ENCODE measurements at places on chromosomes 2 and 18. TPM values are rescaled to one million over a fixed set of nuclear protein-coding genes. Genes with fewer than 3 reads are reported as not detected.

- no peak overlapping the region for H3K27ac ChIP-seq
- H3K4me1 ChIP-seq: no peaks in the 10 kb centered on the region
- DNase-seq: no peak
- H3K4me3 ChIP-seq: no peak overlapping the region
- H3K36me3 ChIP-seq: no peaks in the 10 kb centered on the region
Observed at GRCh38 chr2:7620255-7620654, 703.0 kb downstream of the RNF144A start.

DNA sequence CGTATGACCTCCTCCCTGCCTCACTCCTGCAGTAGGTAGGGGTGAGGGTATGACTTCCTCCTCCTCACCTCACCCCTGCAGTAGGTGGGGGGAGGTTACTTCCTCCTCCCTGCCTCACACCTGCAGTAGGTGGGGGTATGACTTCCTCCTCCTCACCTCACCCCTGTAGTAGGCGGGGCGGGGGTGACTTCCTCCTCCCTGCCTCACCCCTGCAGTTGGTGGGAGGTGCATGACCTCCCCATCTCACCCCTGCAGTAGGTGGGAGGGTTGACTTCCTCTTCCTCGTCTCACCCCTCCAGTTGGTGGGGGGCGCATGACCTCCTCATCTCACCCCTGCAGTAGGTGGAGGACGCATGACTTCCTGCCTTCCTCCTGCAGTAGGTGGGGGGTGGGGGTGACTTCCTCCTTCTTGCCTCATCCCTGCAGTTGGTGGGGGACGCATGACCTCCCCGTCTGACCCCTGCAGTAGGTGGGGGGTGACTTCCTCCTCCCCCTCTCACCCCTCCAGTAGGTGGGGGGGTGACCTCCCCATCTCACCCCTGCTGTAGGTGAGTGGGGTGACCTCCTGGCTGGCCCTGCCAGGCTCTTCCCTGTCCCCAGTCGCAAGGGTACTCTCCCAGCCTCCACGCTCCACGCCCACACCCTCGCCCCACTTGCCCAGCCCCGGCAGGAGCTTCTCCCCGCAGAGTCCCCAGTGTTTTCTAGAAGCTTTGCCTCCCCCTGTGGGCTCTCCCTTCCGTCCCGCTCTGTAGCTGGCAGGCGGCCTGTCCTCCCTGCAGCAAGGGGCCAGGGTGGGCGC, 39.3 kb downstream of the TSHZ1 start:
- DNase-seq: no peak
- peaks cover 7% of the 10 kb centered on the region for H3K4me1 ChIP-seq
- no peak overlapping the region for H3K27ac ChIP-seq
- no peaks in the 10 kb centered on the region for H3K27me3 ChIP-seq
- no peaks in the 10 kb centered on the region for H3K36me3 ChIP-seq
- no peak overlapping the region for H3K4me3 ChIP-seq

DNA sequence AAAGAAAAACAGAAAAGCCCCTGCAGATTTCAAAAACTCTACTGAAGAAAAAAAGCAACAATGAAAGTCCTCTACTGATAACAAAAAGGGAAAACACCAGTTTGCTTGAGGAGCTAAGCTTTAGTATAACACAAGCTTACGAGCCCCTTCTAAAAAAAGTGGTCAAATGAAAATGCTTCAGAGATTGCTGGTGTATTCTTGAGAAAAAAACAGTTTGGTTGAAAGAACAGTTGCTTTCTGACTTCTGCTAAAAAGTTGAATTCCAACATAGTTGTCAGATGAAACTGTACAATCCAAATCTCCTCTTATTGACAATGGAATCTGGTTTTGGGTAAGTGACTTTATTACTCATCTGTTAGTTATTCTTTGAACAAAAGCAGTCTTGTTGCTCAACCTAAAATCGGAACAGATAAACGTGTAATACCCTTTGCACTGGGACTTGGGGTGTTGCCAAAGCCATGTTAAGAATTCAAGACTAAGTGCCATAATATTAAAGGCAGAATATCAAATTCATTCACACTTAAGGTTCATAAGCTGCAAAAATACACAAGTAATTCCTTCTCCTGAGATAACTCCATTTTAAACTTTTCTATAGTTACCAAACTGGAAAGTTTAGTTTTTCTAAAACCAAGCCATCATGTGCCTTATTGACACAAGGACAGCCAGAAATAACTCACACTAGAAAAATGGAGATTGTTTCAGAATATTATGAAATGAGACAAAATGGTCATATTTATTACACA, 45.3 kb upstream of the SPAG16 start:
- H3K4me3 ChIP-seq: no peak overlapping the region
- no peak overlapping the region for H3K27ac ChIP-seq
- peak; percentile 71 for DNase-seq
- no peaks in the 10 kb centered on the region for H3K36me3 ChIP-seq

- H3K4me1 ChIP-seq: no peaks in the 10 kb centered on the region
- H3K27me3 ChIP-seq: no peaks in the 10 kb centered on the region
- no peak overlapping the region for H3K27ac ChIP-seq
Observed at GRCh38 chr2:187642498-187642897, 88.3 kb upstream of the TFPI start.

DNA sequence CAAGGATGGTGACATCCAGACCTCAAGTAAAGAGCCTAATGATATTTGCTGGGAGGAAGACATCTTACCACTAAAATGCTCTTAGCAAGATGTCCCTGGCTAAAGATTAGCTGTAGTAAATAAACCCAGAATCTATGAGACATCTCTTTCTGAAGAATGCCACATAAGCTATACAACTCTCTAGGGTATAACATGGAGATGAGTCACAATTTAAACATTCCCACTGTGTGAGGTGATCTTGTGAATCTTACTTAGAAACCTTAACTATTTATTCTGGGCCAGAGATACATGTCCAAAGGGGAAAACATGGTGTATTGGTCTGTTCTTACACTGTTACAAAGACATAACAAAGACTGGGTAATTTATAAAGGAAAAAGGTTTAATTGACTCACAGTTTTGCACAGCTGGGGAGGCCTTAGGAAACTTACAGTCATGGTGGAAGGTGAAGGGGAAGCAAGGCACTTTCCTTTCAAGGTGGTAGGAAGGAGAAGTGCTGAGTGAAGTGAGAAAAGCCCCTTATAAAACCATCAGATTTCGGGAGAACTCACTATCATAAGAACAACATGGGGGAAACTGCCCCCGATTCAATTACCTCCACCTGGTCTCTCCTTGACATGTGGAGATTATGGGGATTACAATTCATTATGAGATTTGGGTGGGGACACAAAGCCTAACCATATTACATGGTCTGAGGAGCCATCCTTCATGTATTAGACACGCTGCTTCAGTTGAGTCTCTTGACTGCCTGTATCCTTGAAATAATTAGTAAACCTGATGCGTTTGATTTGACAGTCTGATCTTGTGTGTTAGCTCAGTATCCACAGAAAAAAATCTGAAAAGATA, 17.1 kb downstream of the KRCC1 start:
- no peak overlapping the region for H3K27ac ChIP-seq
- no peak overlapping the region for H3K4me3 ChIP-seq
- DNase-seq: no peak
- H3K36me3 ChIP-seq: peaks cover 7% of the 10 kb centered on the region
- H3K4me1 ChIP-seq: no peaks in the 10 kb centered on the region

DNA sequence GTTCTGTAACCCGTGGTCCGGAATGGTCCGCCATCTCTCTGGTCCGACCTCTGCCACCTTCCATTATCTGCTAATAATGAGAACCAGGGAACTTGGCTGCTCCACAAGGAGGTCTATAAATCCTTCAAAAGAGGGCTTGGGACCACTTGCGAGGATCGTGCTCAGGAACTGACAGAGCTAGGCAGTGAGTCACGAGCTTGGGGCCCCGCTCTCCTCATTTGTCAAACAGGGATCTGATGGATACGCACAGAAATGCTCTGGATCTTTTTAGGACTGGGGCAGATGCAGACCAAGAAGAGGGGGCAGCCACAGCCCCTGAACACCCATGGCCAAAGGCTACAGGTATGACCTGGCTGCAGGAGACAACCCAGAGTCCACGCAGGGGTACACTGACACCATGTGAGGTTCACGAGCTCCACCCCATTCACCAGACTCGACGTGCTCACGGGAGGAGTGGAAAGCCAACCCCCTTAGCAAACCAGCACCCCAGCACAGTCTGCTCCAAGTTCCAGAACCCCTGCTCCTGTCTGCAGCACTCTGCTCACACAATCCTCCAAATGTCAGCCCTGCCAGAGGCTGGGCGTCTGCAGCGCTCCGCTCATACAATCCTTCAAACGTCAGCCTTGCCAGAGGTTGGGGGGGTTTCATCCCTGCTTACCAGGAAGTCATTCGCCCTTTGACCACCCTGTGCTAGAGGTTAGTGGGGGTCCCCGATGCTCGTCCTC, 45.8 kb downstream of the ANO7 start:
- no peak overlapping the region for H3K4me3 ChIP-seq
- H3K36me3 ChIP-seq: peaks cover 58% of the 10 kb centered on the region
- no peak overlapping the region for H3K27ac ChIP-seq
- H3K27me3 ChIP-seq: no peaks in the 10 kb centered on the region

- peaks cover 3% of the 10 kb centered on the region for H3K4me1 ChIP-seq
- DNase-seq: no peak
- H3K27ac ChIP-seq: no peak overlapping the region
- no peak overlapping the region for H3K4me3 ChIP-seq
Observed at GRCh38 chr18:47203626-47204464, 27.7 kb upstream of the IER3IP1 start.

DNA sequence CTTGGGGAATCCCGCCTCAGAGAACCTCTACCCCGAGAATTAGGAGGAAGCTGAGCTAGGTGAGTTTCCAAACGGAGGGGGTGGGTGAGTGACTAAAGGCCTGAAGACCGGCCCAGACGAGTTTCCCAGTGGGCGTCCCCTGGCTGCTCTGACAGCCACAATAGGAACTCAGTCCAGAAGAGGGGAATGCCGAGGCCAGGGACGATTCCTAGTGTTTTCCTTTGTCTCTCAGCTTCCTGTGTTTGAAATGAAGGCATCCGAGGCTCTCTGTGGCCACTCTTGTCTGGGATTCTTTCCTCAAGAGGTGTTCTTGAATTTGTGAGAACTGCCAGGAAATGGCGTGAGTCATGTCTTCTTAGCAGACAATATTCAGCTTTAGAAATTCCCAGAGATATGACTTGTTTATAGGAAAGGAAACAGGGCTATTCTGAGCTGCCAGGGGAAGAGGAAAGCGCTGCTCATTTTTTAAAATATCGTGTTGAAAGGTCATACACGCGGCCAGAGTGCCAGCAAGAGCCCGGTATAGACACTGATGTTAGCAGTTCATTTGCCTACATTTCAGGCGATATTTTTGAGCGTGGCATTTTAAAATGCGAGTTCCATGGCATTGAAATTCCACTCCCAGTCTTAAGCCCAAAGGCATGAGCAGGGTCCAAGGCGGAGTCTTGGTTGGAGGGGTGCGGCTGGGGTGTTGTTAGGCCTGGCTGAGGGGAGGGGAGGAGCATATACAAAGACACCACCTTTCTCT, 169.1 kb upstream of the KLF7 start:
- H3K4me1 ChIP-seq: no peaks in the 10 kb centered on the region
- DNase-seq: peak; percentile 64
- H3K36me3 ChIP-seq: no peaks in the 10 kb centered on the region
- no peak overlapping the region for H3K4me3 ChIP-seq
- no peaks in the 10 kb centered on the region for H3K27me3 ChIP-seq
- peak overlapping the region; percentile 100 for H3K27ac ChIP-seq

DNA sequence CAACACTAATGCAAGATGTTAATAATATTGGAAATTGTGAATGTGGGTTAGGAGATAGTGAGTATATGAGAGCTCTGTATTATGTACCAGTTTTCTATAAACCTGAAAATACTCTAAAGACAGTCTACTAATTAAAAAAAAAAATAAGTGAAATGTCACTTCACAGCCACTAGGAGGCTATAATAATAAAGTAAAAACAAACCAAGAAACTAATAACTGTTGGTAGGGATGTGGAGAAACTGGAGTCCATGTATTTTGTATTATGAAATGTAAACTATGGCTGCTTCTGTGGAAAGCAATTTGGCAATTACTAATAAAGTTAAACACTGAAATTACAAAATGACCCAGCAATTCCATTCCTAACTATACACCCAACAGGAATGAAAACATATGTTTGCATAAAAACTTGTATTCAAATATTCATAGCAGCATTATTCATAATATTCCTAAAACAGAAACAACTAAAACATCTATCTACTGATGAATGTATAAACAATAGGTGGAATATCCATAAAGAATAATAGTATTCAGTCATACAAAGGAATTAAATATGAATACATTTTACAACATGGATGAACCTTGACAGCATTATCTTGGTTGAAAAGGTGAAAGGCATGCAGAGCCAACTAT, 36.2 kb downstream of the CCDC178 start:
- H3K27ac ChIP-seq: no peak overlapping the region
- no peaks in the 10 kb centered on the region for H3K27me3 ChIP-seq
- DNase-seq: no peak
- no peaks in the 10 kb centered on the region for H3K4me1 ChIP-seq

The TEKT4 gene
- 0.96 TPM for polyA plus RNA-seq

The C2orf78 gene
- polyA plus RNA-seq: not detected

The ARHGAP28 gene
- 1.7 TPM for polyA plus RNA-seq

The SNTG2 gene
- 0.31 TPM for polyA plus RNA-seq

The ANKRD30B gene
- not detected for polyA plus RNA-seq
